Urothelium cell line (cell line): ENCODE measurements at places on chromosomes 5 and 9.

- no peak for DNase-seq
These were observed 14.8 kb downstream of the GGTA1 start for GRCh38 chr9:121484651-121485446.

GRCh38 chr9:113876151-113876992 lies at the start of gene ZNF618:
ZNF618 (plus strand) TSS chr9:113876309; CDS start chr9:113876381, 72 bp downstream.
- DNase-seq, result peak; percentile 67

GRCh38 chr9:107749787-107750444 lies 260.3 kb upstream of the KLF4 start:
- peak; percentile 80 for DNase-seq

- DNase-seq, result no peak
These were observed 112.3 kb downstream of the TLE4 start for GRCh38 chr9:79684059-79684458.
